Upper lobe of right lung (tissue), 1 donor: ENCODE measurements at places on chromosomes 6 and 20. TPM values are rescaled to one million over a fixed set of nuclear protein-coding genes. Genes with fewer than 3 reads are reported as not detected.
A peak's percentile ranks its signal among the peaks of the same experiment; 100 is the strongest.

The OLIG3 gene
- total RNA-seq = not detected

The WFDC12 gene
- 1.8 TPM for total RNA-seq

The CASS4 gene
- 40.2 TPM for total RNA-seq

The TBC1D20 gene
- 38.4 TPM for total RNA-seq

The COL12A1 gene
- total RNA-seq = 44.3 TPM

The SYCP2L gene
- 0.58 TPM for total RNA-seq

The MOXD1 gene
- 24.0 TPM for total RNA-seq

The ARMC12 gene
- 0.52 TPM for total RNA-seq

The BMP2 gene
- total RNA-seq = 22.7 TPM

DNA sequence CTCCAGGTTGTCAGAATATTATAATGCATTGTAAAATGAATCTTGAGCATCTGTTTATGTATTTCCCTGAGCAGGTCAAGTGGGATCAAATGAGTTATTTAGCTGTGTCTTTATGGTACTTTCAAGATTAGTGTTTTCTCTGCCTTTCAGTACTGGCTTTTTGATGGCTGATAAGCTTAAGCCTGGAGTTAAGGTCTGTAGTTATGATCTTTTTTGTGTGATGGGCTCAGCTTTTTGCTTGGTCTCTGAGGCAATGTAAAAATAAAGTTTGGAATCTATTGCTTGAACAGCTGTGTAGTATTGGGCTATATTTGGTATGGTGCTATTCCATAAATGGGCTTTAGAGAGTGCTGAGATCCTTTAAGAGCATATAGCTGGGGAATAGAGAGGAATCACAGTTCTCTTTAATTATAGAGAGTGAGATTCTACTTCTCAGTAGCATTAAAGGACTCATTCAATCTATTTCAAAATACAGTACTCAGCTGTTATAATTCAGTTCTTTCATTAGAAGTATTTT, 40.7 kb downstream of the ZNF451 start:
- H3K27me3 ChIP-seq = no peaks in the 10 kb centered on the region
- DNase-seq = no peak
- H3K4me1 ChIP-seq = no peaks in the 10 kb centered on the region
- H3K4me3 ChIP-seq = no peak overlapping the region
- H3K36me3 ChIP-seq = peaks cover 36% of the 10 kb centered on the region

GRCh38 chr6:25497383-25498040, 154.5 kb upstream of the SCGN start:
- H3K4me3 ChIP-seq = no peak overlapping the region
- no peaks in the 10 kb centered on the region for H3K4me1 ChIP-seq
- no peak for DNase-seq
- no peak overlapping the region for H3K27ac ChIP-seq
- no peaks in the 10 kb centered on the region for H3K27me3 ChIP-seq

DNA sequence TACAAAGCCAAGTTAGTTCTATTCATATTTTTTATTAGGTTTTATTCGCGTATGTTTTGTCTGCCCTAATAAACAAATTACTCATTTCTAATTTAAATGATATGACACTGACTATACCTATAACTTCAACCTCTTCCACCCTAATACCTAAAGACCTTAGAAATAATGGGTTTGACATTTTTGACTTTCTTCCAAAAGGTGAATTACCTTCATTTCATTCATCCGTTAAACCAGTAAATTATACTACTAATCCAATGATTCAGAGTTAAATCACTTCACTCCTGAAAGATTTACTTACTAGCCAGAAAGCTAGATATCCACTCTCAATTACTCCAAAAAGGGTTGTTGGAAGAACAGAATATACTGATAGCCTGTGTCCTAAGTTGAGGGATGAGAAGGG, 5.2 kb downstream of the MRPS10 start:
- no peaks in the 10 kb centered on the region for H3K27me3 ChIP-seq
- H3K4me1 ChIP-seq = peaks cover 9% of the 10 kb centered on the region
- peaks cover 64% of the 10 kb centered on the region for H3K36me3 ChIP-seq
- H3K4me3 ChIP-seq = no peak overlapping the region

- H3K36me3 ChIP-seq = no peaks in the 10 kb centered on the region
- no peaks in the 10 kb centered on the region for H3K4me1 ChIP-seq
- DNase-seq = no peak
- no peak overlapping the region for H3K4me3 ChIP-seq
- no peak overlapping the region for H3K27ac ChIP-seq
These were observed 202.7 kb downstream of the CLIC5 start for GRCh38 chr6:45812922-45813321.

- DNase-seq = no peak
- H3K27me3 ChIP-seq = no peaks in the 10 kb centered on the region
- H3K36me3 ChIP-seq = no peaks in the 10 kb centered on the region
- peaks cover 80% of the 10 kb centered on the region for H3K4me1 ChIP-seq
These were observed 63.3 kb downstream of the FOXO3 start for GRCh38 chr6:108623995-108624394.

GRCh38 chr20:41393705-41394066, 27.1 kb upstream of the EMILIN3 start:
- H3K36me3 ChIP-seq = no peaks in the 10 kb centered on the region
- no peak overlapping the region for H3K4me3 ChIP-seq
- H3K4me1 ChIP-seq = no peaks in the 10 kb centered on the region
- H3K27me3 ChIP-seq = no peaks in the 10 kb centered on the region

DNA sequence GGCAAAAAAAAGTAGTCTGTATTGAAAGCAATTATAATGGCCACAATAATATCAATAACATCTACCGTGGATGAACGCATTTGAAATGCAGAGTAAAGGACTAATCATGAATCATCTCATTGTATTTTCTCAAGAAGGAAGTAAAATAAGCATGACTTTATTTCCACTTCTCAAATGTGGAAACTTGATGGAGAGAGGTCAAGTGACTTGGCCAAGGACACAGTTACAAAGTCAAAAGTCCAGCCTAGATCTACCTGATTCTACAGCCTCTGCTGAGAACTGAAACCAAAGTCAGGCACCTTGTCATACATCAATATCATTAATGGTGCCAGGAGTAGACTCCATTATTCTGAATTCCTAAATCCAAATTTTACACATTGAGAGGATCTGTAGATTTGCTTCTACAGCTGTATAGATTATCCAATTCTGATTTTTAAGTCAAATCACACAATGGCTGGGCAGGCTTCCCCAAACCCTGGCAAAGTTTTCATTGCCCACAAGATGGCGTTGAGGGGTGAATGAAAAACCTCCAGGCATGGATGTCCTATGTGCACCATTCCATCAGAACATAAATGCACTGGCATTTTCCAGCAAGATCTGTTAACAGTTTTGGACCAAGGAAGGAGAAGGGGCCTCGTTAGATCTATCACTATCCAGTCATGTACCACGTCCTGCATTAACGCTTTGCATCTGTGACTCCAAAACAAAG, 423.1 kb downstream of the MAFB start:
- H3K36me3 ChIP-seq = no peaks in the 10 kb centered on the region
- no peak overlapping the region for H3K27ac ChIP-seq
- H3K4me3 ChIP-seq = no peak overlapping the region
- H3K27me3 ChIP-seq = no peaks in the 10 kb centered on the region
- DNase-seq = no peak

DNA sequence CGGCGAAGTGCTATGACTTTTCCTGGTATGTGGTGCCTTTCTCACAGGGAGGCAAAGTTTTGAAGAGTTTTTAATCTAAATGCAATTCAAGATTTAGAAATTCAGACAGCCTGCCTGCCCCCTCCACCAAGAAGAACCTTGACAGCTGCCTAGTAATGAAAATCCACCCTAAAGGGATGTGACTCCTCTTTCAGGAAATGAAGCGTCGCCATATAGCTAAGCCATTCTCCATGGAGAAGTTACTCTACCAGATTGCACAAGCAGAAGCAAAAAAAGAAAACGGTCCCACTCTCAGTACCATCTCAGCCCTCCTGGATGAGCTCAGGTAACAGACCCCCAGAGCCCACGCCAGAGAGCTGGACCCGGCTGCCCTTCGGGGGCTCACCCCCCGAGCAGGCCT, 150.1 kb downstream of the DTNBP1 start:
- H3K36me3 ChIP-seq = peaks cover 57% of the 10 kb centered on the region
- no peak for DNase-seq
- no peak overlapping the region for H3K4me3 ChIP-seq
- no peak overlapping the region for H3K27ac ChIP-seq
- no peaks in the 10 kb centered on the region for H3K4me1 ChIP-seq

DNA sequence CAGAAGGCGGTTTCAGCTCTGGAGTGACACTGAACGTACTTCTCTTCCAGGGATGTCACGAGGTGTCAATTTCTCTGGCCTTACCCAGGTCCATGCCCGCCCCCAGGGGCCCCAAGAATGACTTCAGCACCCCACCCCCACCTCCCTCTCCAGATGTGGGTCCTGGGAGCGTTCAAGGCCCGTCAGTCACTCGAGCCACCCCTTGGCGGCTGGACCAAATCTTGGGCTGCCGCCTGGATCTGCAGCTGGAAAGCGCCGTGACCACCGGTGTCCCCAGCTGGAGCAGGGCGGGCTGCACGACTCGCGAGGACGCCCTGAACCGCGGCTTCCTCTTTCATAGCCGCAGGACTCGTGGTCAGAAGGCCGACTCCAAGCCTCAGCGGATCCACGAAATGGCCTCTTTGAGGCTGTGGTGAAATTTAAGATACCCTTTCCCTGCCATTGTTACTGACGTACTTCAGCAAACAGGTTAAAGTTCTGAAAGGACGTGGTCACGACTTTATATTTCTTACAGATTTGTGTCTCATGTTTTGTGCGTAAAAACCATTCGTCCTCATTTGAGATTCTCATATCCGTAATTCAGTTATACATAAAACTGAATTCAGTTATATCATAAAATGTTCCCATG, 29.3 kb downstream of the TRIM38 start:
- H3K27me3 ChIP-seq = no peaks in the 10 kb centered on the region
- peaks cover 16% of the 10 kb centered on the region for H3K4me1 ChIP-seq
- peak; percentile 92 for DNase-seq
- H3K36me3 ChIP-seq = peaks cover 18% of the 10 kb centered on the region

DNA sequence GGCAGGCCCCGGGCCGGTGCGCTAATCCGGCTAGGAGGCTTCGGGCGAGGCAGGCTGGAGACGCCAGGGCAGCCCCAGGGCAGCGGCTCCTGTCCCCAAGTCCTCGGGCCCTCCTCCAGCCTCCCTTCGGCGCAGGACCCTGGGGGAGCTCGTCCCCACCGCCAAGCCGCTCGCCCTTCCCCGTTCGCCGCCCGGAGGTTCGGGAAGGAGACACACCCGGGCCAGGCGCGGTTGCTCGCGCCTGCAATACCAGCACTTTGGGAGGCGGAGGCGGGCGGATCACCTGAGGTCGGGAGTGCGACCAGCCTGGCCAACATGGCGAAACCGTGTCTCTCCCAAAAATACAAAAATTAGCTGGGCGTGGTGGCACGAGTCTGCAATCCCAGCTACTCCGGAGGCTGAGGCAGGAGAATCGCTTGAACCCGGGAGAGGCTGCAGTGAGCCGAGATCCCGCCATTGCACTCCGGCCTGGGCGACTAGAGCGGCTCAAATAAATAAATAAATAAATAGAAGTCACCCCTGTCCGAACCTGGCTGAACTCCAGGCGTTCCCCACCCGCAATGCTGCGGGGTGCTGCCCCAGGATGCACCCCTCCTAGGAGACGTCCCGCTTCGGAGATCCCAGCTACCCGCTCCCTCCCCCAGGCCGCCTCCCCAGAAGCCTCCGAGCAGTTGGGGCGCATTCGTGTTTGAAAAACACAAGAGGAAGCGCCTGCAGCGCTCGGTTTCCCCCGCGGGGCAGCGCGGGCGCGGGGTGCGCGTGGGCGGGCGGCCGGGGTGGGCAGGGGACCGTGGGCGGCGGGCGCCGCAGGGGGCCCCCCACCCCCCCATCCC, 27.5 kb downstream of the SERPINB9 start:
- DNase-seq = peak; percentile 83
- H3K4me3 ChIP-seq = peak overlapping the region; percentile 66

GRCh38 chr6:7140631-7141378, 33.0 kb downstream of the RREB1 start:
- DNase-seq = peak; percentile 96
- H3K27me3 ChIP-seq = no peaks in the 10 kb centered on the region
